ENCODE measurements at places on chromosomes 13 and 19. TPM values are rescaled to one million over a fixed set of nuclear protein-coding genes. Genes with fewer than 3 reads are reported as not detected.

DNA sequence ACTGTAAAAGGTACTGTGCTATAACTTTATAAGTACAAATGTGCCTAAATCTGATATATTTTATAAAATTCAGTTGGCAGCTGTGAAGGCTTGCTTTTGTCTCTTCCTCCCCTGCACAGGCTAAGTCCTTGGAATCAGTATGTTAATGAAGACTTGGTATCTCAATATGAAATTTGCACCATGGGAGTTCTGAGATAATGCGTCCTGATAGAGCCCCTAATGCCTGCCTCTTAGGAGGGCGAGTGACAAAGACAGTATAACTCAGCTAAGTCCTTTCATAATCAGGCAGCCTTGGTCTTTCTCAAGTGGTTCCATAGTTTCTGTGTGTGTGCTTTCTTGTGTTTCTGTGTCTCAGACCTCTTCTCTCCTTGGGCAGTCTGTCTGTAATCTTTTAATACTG lies 14.7 kb downstream of the LRCH1 start:
- no peak for DNase-seq

DNA sequence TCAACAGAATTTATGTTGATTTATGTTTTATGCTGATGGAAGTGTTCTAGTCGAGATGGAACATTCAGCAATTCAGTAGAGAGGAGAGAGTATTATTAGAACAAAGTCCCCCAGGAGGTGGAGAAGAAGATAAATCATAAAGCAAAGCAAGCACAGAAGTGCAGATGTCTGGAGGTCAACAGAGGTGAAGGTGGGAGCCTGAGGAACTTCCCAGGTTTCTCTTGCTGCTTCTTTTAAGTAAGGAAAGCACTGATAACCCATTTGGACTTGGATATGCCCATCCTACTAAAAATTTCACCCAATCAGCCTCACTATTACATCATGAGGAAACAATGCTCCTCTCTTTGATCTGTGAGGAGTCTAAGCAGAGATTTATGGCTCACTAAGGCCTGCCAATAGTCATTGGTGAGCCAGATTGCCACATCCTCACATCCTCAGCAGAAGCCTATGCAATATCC lies 98.8 kb downstream of the EPSTI1 start:
- DNase-seq: no peak

DNA sequence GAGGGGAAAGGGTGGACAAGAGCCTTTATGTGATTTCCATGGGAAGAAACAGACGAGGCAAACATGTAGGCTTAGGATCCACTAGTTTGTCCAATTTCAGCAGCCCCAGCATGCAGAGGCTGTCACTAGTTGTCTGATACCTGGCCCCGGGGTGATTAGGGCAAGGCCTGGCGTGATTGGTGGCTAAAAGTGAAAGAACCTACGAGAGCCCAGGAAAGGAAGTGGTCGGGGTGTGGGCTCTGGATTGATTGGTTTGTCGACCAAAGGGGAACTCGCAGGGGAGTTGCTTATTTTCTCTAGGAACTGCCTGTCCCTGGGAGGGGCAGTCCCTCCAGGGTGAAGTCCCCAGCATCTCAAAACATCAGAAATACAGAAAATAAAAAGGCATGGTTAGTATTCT lies 64.2 kb upstream of the UQCRFS1 start:
- no peak for DNase-seq

The PRTN3 gene
- not detected for total RNA-seq

- no peak for DNase-seq
These were observed 33.9 kb upstream of the SEMA6B start for GRCh38 chr19:4593409-4593851.

GRCh38 chr13:111210544-111211469 lies 95.7 kb downstream of the ARHGEF7 start:
- no peak for DNase-seq

The MCF2L gene
- total RNA-seq: 34.6 TPM

DNA sequence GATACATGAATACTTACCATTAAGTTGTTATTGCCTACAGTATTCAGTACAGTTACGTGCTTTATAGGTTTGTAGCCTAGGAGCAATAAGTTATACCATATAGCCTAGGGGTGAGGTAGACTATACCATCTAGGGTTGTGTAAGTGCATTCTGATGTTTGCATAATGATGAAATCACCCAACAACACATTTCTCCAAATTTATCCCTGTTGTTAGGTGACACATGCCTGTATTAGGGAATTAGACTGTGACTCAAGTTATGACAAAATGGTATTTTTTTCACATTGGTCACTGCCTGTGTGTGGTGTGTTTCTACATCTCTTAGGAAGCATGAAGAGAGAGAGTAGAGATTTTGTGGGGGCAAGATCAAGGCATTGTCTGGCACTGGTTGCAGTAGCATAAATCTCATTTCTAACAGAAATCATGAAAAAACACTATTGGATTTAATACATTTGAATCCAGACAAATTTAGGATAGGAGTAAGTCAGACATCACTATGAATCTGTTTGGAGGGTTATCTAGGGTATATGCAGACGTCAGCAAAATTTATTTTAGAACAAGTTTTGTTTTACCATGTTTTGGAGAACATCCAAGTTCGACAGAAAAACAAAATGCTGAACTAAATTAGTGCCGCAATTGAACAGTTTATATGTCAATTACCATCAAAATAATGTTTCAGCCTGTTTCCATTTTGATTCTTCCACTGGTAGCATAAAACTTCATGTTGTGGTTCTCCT lies 332.1 kb downstream of the LMO7 start:
- DNase-seq: no peak

The CC2D1A gene
- total RNA-seq: 42.8 TPM

GRCh38 chr13:49314344-49314882 lies 66.7 kb downstream of the CDADC1 start:
- DNase-seq: no peak

All from esophagus muscularis mucosa (tissue), 4 donors.